ENCODE measurements at places on chromosomes 13 and 19.

DNA sequence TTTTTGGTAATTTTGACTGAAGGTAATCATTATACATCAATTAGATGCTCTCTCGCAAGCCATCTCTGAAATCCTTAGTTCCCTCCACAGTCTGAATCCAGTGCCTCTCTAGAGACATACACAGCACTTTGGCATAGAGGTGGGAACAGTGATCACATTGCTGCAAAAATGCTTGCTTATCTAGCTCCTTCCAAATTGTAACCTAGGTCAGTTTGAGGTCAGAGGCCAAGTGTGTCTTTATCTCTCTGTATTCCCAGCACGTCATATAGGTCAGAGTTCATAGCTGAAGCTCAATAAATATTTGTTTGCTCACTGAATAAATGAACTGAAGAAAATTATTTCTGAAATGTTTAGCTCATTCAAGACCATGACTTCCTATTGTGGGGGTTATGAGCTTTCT lies 462.5 kb downstream of the DIAPH3 start:
- no peak for DNase-seq

DNA sequence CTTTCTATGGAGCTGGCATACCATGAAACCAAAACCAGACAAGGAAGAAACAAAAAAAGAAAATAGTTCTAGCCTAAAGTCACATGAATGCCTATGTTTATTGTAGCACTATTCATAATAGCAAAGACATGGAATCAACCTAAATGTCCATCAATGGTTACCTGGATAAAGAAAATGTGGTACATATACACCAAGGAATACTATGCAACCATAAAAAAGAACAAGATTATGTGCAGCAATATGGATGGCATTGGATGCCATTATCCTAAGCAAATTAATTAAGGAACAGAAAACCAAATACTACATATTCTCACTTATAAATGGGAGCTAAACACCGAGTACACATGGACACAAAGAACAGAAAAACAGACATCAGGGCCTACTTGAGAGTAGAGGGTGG lies 10.5 kb downstream of the ZNF780A start:
- no peak for DNase-seq

DNA sequence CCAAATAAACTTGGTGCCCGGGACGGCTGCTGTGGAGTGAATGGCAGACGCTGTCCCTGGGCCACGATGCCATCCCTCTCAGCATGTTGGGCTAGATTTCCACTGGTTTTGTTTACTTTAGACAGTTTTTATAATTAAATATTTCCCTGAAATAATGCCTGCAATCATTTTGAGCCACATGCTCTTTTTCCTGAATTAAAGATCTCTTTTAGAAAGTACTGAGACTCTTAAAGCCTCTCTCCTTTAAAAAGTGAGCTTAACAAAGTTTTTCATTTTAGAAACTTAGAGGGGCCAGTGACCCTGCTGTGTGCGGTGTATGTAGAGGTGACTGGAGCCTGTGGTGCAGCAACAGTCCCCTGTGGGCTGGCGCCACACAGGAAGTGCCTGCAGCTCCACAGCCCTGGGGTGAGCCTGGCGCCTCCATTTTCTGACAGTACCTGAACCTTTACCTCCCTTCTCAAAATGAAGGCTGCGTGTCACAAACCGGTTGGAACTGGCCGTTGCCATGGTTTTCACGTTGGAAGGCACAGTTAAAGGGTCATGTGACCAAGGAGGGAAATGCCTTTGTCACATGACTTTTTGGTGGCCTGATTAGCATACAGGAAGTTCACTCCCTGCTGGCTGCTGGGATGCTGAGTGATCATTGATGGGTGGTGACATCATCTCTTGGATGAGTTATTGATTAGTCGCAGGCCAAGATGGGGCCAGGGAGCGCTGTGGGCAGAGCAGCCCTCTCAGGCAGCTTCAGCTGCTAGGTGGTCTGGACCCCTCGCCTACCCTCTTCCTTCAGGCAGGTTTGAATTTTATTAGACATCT lies 26.3 kb downstream of the TSSK6 start:
- DNase-seq = peak; percentile 81

GRCh38 chr13:26585136-26585535 lies 27.7 kb downstream of the WASF3 start:
- DNase-seq = no peak

GRCh38 chr19:29944390-29945012 lies 2.5 kb downstream of the URI1 start:
- DNase-seq = no peak

- DNase-seq = no peak
These were observed 610.0 kb downstream of the EFNB2 start for GRCh38 chr13:105925496-105925895.

DNA sequence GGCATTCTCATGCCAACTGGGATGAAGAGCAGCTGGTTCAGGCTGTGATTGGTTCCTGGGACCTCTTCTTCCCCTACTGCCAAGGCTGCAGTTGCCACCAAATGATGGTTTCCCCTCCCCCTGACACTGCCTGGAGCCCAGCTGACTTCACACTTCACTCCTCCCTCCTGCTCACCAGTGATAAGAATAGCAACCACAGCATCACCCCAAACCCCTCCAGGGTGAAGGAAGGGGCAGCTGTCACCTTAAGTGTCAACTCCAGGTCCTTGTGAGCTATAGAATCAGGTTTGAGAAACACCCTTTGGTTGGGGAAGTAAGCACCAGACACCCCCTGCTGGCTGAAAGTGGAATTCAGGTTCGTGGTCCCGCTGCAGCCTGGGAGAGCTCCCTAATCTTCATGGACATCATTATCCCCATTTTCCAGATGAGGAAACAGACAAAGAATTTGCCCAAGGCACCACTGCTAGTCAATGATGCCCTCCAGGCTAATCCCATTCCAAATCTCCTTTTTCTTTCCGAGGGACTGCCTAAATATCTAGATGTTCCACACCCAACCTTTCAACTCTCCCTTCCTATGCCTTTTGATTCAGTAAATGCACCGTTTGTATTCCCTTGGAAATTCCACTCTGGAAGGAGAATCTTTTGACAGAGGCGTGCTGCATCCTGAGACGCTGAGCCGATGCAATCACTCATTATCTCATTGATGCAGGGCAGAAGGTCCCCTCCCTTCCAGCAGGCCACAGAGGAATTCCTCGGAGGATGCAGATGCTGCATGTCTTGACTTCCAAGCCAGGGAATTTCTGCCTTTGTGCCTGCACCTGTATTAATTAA lies 50.6 kb upstream of the UQCRFS1 start:
- DNase-seq = peak; percentile 39

DNA sequence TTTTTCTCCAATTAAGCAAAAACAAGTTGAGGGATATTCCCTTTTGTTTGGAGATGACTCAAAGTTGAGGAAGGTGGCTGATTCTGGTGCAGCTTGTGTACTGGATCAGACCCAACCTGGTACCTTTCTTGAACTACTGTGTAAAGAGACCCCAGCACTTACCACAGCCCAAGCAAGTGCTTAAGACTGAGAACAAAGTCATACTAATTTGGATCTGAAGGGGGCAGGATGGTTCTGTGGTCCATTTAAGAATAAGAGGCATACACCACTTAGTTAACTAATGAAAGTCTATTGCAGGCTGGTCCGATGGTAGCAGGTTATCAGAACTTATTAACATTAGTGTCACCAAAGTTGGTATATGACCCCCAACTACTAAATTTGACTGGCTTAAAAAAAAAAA lies 6.3 kb downstream of the THSD1 start:
- DNase-seq = no peak

DNA sequence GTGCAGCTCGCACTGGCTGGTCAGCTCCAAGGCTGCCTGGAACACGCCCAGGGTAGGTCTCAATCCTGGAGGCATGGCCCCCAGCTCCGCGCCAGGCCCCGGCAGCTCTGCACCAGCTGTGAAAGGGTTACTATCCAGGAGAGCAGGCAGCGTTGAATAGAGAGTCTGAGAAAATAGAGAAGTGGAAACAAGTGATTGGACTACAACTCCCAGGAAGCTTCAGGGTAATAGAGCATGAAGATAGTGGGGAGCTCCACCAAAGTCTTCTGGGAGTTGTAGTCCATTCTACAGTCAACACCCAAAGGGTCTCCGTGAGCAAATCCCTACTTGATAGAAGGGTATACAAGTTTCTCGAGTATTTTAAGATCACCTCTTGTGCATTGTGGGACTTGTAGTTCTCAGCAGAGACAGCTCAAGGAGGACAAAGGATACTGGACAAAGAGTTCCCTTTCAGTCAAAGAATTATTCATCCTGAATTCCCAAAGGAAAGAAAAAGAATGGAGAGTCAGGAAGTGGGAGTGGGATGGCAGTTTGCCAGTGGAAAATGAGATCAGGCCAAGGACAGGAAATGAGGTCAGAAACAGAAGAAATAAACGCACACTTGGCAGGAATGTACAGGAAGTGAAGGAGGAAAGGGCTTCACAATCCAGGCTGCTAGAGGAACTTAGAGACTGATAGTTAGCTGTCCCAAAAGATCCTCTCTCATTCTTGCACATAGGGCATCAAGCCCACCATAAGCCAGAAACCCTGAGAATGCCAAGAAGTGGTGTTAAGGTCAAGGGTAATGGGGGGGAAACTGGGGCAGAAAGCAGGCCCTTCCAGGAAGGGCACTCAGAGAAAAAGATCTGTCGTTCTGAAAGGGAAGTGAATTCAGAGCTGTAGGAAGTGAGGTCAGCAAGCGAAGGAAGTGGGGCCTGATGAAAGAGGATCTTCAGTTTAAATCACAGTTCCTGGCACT lies 5.5 kb upstream of the MAMSTR start:
- no peak for DNase-seq

- DNase-seq = peak; percentile 43
These were observed 524 bp downstream of the NAA16 start for GRCh38 chr13:41311406-41312175.

- peak; percentile 81 for DNase-seq
These were observed 20.1 kb downstream of the C19orf12 start for GRCh38 chr19:29694669-29695627.

DNA sequence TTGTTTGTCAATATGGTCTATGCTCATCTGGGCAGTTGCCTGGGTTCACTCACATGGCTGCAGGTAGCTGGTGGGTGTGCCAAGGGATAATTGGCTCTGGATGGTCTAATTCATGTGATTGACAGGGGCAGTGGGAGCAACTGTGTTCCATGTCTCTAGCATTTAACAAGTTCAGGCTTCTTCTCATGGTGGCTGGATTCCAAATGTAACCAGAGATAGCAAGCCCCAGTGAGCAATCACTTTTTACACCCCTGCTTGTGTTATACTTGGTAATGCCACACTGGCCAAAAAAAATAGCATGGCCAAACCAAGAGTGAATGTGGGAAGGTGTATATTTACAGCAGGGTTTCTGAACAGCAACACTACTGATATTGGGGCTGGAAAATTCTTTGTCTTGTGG lies 89.6 kb upstream of the TNFSF11 start:
- DNase-seq = no peak

DNA sequence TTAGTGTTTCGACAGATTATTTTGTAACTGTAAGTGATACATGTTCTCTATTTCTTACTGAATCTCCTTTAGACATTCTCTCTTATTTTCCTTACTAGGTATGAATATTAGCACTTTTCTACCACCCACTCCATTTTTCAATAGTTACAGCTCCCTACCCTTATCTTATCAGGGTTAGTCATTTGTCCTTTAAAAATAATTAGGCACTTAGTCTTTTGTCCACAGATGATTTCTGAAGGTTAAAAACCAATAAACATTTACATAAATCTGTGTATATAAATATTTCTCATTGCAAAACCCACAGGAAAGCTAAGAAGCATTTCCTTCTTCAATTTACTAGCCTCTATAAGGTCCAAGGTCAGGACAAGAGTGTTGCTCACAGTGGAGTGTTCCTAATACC lies 624.1 kb upstream of the MIR17HG start:
- DNase-seq = no peak

GRCh38 chr19:13091400-13092157 lies 11.1 kb downstream of the LYL1 start:
- no peak for DNase-seq

GRCh38 chr13:71516521-71516920 lies 350.5 kb downstream of the DACH1 start:
- no peak for DNase-seq

- no peak for DNase-seq
These were observed 104.2 kb downstream of the SLITRK6 start for GRCh38 chr13:85694992-85695391.

DNA sequence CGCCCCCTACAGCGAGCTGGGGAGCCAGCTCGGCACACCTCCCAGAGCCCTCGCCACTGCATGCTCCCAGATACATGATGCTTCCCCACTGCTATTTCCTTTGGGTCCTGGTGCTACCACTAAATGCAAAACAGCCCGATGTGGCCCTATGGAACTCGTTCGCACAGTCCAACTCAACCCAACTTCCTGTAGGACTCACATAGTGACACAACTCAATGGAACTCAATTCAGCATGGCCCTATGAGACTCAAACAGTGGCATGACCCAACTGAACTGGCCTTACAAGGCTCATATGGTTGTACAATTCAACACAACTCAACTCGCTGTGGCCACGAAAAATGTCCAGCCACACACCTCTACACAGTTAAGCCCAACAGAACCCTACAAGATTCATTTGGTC lies 3.5 kb downstream of the KCNA7 start:
- DNase-seq = no peak

DNA sequence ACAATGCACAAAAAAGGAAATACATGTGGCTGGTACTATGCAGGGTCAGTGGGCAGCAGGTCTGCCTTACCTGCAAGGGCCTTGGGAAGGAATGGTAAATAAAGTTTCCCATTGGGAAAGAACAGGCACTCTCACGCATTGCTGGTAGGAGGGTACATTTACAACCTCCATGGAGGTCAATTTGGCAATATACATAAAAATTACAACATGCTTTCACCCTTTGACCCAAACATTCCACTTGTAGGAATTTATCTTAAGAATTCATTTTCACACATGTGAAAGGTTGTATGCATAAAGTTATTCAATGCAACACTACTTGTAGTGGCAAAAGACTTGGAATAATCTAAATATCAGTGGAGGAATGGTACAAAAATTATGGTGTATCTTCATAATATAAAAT lies 216.4 kb downstream of the DLEU7 start:
- DNase-seq = no peak

DNA sequence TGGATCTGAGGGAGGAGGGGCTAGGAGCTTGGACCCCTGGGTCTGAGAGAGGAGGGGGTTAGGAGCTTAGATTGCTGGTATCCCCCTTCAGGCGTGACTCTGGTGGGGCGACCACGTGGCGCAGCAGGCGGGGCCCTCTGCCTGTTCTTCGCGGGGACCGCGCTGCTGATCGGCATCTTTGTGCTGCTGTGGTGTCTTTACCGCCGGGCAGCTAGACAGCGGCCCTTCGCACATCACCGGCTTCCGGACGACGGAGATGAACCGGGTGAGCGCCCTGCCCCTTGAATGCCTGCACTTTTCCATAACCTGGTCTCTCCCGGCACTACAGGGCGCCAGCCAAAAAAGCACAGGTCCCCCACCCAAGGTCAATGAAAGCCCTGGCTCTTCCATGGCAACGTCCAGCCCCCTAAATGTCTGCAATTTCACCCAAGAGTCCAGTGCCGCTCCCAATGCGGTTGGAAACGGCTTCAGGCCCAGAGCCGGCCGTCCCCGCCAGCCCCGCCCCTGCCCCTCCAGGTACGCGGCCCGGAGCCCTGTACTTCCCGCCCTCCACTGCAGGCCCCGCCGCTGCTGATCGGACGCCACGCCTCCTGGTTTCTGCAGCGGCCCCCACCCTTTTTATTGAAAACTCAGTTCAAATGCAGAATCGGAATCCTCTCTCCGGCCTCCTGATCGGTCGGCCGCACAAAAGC lies 2.8 kb downstream of the GFY start:
- no peak for DNase-seq
